Posterior vena cava (tissue), 2 donors: ENCODE measurements at places on chromosomes 3 and 15. TPM values are rescaled to one million over a fixed set of nuclear protein-coding genes. Genes with fewer than 3 reads are reported as not detected.

CKMT1B gene
- total RNA-seq = not detected

FGF12 gene
- 1.7 TPM for total RNA-seq

ADAMTS7 gene
- total RNA-seq = 8.9 TPM

LRRC58 gene
- 26.7 TPM for total RNA-seq

SLC22A13 gene
- 0.32 TPM for total RNA-seq

GPR27 gene
- total RNA-seq = 5.8 TPM

TMEM212 gene
- total RNA-seq = not detected
